ENCODE measurements at places on chromosomes 7 and 10.

GRCh38 chr7:2231992-2232765 lies 566 bp downstream of the MAD1L1 start:
- DNase-seq: no peak

- DNase-seq: peak; percentile 21
These were observed 23.9 kb upstream of the CALD1 start for GRCh38 chr7:134755422-134756022.

DNA sequence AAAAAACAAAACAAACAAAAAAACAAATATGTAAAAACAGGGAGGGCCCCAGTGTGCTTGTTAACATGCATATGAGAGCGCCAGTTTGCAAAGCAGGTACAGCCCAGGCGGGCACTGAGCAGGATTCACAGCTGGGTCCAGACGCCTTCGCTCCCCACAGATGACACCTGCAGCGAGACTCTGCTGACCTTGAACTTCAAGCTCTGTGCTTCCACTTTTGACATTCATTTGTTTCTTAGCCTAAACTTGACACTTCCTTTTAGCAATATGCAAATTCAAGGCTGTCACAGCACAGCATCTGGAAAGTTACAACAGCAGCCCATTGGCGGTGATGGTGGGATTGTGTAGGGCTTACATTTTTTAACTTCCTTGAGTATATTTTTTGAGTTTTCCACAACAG lies 88.8 kb upstream of the TNS3 start:
- DNase-seq: no peak

- DNase-seq: no peak
These were observed 10.4 kb upstream of the LMBR1 start for GRCh38 chr7:156903232-156903909.

- DNase-seq: no peak
These were observed 46.4 kb downstream of the MYPN start for GRCh38 chr10:68155615-68156210.

DNA sequence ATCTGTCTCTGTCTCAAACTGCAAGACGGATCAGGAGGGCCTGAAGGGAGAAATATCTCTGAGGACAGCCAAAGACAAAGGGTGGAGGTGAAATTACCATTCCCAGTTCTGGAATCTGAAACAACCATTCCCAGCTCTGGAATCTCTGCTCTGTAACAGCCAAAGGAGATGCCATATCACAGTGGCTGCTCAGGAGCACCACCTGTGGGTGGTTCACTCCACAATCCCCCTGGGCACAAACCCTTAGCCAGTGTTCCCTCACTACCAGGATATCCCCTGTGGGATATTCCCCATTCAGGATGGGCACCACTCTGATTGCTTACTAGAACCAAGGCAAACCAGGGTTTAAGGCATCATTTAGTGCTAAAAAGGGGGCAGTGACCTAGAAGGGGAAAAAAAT lies 199.0 kb downstream of the HTR7 start:
- DNase-seq: no peak

- DNase-seq: no peak
These were observed 21.4 kb downstream of the DNAJB6 start for GRCh38 chr7:157358041-157358752.

- DNase-seq: no peak
These were observed 27.7 kb upstream of the FKBP9 start for GRCh38 chr7:32929430-32930143.

DNA sequence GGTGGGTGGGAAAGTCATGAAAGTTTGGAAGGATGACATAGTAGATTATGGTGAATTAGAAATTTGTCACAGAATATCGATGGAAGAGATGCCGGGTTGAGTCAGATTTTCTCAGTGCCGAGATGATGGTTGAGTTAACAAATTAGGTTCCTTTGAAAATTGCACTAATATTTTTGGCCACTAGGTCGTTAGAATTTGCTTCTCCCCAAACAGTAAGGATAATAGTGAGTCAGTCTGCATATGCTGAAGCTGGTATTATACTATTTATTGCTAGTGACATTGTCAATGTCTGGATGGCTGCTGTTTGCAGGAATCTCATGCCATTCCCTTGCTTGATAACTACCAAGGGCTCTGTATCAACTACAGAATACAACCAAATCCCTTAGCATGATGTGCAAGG lies 37.7 kb upstream of the MINDY3 start:
- no peak for DNase-seq

- no peak for DNase-seq
These were observed 240.8 kb downstream of the RPS24 start for GRCh38 chr10:78274491-78274890.

- no peak for DNase-seq
These were observed 92.8 kb downstream of the DOCK1 start for GRCh38 chr10:126997801-126998590.

DNA sequence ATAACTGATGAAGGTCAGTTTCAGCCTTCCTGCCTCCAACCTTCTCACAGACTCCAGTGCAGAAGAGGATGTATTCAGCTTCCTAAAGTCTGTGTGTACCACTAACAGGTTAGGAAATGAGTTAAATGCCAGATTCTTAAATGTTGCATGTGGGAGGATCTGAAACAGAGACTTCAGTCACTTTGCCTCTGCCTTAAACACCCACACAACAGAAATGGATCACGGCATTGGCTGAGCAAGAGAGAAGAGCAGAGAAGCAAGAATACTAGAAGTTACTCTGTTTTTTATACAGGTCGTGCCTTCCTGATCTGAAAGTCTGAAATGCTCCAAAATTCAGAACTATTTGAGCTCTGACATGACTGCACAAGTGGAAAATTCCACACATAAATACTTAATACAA lies 98.9 kb upstream of the ARHGAP21 start:
- no peak for DNase-seq

GRCh38 chr7:49396229-49396628 lies 377.2 kb upstream of the VWC2 start:
- DNase-seq: no peak

DNA sequence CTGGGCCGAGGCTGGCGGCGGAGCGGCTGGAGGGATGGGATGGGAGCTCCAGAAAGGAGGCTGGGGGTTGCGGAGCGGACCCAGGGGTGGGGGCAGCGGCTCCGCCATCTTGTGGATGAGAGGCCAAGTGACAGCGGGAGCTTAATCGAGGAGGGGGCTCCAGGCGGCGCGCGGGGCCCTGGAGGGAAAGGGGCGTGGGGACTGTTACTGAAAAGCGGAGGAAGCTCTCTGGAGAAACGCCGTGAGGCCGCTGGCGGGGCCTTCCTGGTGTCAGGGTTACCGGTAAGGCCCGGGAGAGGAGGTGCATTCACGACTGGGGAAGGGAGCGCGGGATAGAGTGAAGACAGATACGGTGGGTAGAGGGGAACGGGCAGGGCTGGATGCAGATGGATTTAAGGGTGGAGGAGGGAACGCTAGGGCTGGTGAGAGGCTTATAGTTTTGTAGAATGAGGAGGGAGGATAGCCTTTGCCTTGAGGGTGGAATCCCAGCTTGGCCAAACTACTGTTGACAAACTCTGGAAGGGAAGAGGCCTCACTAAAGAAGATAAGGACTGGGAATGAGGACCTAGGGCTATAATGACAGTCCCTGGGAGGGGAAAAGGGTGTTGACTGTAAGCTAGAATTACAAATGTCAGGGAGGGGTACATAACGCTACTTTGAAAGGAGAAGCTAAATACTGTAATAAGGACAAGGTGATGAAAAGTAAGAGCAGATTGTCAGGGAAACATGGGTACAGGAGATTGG lies 535 bp downstream of the BTRC start:
- DNase-seq: peak; percentile 5

GRCh38 chr10:130013335-130014262 lies 49.5 kb upstream of the EBF3 start:
- DNase-seq: no peak

DNA sequence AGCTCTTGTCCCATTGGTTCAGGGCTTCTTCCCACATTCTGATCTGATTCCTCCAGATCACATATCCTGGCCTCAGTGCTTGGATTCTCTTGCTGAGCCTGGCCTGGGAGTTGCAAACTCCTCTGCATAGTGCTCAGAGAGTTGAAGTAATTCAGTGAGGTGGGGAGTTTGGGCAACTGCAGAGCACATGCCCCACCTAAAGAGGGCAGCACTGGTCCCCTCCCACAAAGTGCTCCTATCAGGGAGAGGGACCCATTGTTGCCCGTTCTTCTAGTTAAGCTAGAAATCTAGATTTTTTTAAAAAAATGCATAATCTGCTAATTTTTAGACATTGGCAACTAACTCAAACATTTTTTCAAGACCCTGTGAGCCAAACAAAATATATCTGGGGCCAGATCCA lies 45.1 kb downstream of the CHN2 start:
- DNase-seq: no peak

GRCh38 chr7:86929293-86930109 lies 130.0 kb downstream of the ELAPOR2 start:
- DNase-seq: no peak

- no peak for DNase-seq
These were observed 11.6 kb downstream of the ZDHHC6 start for GRCh38 chr10:112434988-112435619.

- no peak for DNase-seq
These were observed 258.4 kb upstream of the AKR1E2 start for GRCh38 chr10:4567637-4568036.

DNA sequence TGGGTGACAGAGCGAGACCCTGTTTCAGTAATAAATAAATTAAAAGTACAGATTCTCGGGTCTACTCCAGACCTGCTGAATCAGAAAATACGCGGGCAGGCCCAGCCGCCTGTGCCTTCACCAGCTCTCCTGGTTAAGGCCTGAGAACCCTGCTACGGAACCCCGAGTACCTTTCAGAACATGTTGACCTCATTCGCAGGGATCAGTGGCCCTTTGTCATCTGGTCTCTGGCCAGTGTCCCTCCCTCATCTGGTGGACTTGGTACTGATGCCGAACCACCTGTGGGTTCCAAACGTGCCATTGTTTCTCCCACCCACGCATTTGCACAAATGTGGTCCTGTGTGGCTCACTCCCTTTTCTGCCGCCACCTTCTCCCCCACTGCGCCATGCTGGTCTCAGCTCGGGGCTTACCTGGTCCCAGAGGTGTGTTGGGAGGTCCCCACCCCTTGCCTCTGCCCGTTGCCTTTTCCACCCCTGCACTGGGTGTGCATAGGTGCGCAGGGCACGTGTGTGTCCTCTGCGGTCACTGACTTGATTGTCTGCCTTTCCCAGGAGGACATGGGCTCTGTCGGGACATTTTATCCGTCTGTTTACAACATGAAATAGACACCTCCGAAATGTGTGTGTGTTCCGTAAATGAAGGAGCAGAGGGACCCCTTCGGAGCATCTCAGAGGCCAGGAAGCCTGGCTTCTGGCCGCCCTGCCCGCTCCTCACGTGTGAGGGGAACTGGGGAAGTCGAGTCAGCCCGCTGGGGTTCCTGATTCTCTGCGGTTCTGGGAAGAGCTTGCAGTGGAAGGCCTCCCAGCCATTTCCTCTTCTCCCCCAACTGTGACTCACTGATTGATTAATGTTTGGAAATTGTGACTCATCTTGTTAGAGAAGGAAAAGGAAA lies 135.2 kb downstream of the CUX1 start:
- no peak for DNase-seq

DNA sequence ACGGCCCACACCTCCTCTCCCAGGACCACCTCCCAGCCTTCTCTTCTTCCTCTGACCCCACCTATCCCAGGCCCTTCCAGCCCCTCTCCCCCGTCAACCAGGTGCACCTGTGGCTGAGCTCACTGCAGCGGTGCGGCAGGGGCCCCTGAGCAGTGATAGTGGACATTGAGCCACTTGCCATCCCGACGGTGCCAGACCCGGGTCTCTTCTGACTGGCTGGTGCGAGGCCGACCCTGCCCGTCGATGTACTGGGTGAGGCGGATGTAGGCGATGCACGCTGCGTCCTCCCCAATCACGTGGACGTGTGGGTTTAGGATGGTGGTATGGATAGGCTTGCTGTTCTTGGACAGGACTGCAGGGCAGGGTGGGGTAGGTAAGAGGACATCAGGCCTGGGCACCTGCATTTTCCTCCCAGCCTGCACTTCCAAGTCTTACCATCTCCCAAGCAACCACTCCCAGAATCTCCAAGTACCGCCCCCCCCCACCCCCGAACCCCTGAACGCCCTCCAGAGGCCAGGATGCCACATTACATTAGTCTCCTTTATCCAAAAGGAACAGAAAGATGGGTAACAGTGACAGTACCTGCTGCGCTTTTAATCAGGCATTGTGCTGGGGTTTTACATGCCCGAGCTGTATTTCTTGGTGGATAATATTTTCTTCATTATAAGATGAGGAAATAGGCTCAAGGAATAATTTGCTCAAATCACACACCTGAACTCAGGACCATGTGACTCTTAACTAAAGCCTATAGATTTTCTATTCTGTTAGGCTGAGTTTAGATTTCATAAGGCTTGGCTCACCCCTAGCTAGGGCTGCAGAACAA lies 3.7 kb upstream of the NDST2 start:
- DNase-seq: no peak

GRCh38 chr10:92413519-92413918 lies 122.6 kb downstream of the MARCHF5 start:
- DNase-seq: no peak

- no peak for DNase-seq
These were observed 1.8 kb upstream of the OPN4 start for GRCh38 chr10:86652361-86653202.

- no peak for DNase-seq
These were observed 857.3 kb upstream of the ZWINT start for GRCh38 chr10:57218382-57218781.

DNA sequence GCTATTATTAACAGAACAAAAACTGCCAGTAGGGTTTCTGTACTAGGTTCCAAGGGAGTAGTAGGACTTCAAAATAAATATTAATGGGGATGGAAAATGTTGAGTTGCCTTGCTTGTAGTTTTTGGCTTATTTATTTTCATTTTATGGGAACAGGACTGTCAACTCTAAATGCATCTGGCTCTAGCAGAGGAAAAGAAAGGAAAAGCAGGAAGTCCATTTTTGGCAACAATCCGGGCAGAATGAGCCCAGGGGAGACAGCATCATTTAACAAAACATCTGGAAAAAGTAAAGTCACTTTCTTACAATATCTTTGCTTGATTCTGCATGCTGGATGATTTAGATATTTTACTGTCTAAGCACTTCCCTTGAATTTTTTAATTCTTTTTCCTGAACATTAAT lies 69.4 kb downstream of the NOC3L start:
- DNase-seq: no peak

- DNase-seq: no peak
These were observed 14.4 kb downstream of the DENND2A start for GRCh38 chr7:140625908-140626868.

- no peak for DNase-seq
These were observed 118.7 kb downstream of the MAD1L1 start for GRCh38 chr7:2114052-2114451.
